LoVo (cell line): ENCODE measurements at places on chromosomes 2 and 18.

- DNase-seq: no peak
These were observed 46.1 kb downstream of the NCKAP5 start for GRCh38 chr2:133522204-133522603.

GRCh38 chr2:147331790-147332419 is 512.9 kb upstream of the ACVR2A start:
- DNase-seq: no peak

- no peak for DNase-seq
These were observed 196.4 kb downstream of the HRH4 start for GRCh38 chr18:24656551-24657443.

- DNase-seq: no peak
These were observed 328.1 kb downstream of the EXOC6B start for GRCh38 chr2:72497763-72498162.

- DNase-seq: peak; percentile 15
These were observed 5.6 kb downstream of the RPL31 start for GRCh38 chr2:101007415-101008345.

- no peak for DNase-seq
These were observed 78.3 kb downstream of the CMPK2 start for GRCh38 chr2:6787376-6787775.

DNA sequence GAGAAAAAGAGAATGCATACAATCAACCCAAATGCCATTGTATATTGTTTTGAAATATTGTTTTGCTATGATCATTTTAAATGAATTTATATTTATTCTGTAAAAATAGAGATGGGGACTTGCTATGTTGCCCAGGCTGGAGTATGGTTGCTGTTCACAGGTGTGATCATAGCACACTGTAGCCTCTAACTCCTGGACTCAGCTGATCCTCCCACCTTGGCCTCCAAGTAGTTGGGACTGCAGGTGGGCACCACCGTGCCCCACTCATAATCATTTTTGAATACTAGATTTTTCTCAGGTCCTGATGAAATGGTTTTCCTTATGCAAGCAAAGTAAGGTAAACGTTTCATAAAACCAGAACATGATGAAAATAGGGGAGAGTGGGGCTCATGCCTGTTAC is 46.3 kb downstream of the TMEM17 start:
- no peak for DNase-seq

DNA sequence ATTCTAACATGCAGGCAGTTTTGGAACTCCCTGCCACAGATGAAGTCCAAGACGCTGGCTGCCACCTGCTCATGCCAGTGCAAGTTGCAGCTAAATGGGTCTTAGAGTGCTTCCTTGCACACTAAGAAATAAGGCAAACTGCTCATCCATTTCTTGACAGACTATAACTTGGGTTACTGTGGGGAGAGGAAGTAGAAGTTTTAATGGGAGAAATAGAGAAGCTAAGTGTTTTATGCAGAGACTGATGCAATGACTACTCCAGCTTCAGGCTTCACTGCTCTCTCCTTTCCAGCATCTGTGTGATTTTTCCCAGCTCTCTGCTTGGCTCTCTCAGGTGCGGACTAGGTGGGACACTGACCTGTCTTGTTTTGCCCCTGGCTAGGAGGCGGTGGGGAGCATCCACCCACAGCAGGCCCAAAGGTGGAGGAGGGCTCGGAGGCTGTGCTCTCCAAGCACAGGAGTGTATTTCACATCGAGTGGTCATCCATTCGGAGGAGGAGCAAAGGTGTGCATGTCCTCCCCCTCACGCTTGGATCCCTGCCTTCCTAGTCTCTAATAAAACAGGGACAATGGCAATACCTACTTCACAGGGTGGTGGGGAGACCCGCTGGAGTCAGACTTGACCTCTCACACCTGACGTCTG is 48.2 kb downstream of the SLC14A2 start:
- DNase-seq: no peak

- DNase-seq: no peak
These were observed 217.2 kb downstream of the NR4A2 start for GRCh38 chr2:156115338-156115737.

DNA sequence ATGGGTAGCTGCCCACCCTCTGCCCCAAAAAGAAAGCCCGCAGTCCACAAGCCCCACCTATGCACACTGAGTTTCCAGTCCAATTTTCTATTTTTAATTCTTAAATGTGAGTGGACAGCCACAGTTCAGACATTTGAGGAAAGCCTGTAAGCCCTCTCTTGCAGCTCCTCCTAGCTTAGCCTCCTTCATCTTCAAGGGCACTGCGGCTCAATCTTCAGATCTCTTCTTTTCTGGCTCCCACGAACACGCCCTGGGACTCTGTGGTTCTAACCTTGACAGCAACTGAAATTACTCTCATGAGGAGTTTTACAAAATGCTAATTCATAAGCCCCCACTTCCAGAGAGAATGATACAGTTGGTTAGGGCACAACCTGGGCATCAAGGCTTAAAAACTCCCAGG is 144.0 kb downstream of the MSH2 start:
- DNase-seq: no peak

DNA sequence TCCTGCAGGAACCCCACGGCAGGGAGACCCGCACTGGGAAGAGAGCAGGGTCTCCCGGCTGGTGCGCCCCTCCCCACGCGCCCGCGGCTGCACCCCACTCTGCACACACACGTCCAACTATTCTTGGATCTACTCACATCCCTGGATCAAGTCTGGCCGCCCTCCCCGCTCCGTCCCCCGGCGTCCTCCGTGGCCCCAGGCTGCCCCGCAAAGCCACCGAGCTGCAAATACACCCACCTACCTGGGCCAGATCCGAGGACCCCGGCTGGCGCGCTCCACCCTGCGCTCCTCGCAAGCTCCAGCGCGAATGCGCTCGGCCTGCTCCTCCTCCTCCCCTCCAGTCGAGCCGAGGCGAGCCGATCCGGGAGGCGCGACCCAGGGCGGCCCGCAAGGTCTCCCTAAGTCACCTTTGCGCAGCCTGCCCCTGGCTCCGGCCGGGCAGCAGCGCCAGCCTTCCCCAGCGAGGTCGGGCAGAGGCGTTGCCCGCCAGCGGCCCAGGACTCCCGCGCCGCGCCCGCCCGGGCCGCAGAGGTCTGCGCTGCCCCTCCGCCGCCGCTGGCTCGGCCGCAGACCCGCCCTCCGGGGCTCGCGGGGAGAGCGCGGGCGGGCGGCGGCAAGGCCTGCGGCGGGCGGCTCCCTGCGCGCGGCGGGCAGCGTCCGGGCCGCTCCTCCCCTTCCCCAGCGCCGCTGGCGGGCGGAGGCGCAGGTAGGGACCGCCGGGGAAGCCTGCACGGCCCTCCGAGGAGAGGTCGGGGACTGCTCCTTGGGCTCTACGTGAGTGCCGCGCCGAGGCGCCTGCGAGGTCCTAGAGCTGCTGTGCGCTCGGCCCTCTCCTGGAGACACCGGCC is 126.0 kb downstream of the OSBPL1A start:
- DNase-seq: peak; percentile 77

DNA sequence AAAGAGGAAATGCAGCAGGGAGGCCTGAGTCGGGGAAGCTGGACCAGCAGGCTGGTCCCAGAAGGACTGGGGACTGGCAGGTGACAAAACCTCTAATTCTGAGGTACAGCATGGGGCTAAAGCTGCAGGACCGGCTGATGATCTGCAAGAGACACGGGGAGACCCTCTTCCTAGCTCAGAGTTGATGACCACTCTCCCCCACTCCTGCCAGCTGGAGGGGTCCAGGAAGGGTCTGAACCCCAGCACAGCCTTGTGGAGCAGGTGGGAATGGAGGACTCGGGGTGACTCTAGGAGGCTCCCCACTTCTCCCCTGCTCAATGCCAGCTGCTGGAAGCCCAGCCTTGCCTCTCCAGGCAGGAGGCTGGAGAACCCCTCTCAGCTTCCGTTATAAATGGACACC is 67.7 kb downstream of the TWIST2 start:
- DNase-seq: no peak

- no peak for DNase-seq
These were observed 404 bp upstream of the AKAIN1 start for GRCh38 chr18:5197461-5197860.

- DNase-seq: no peak
These were observed 26.0 kb upstream of the ARHGAP25 start for GRCh38 chr2:68708629-68709028.

DNA sequence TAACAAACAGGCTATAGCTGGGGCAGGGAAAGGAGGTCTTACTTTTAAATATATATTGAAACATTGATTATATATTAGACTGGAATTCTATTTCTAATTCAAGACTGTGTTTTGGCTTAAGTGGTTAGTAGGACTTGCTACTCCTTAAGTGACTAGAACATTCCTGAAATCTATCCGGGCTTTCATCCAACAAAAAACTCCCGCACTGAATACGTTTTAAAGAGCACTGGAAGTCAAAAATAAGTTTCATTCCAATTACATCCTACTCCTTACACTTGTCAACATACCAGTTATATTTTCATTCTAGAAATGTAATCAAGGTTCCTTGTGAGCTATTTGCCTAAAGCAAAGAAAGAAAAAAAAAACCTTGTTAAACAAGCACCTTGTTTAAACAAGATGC is 204.6 kb downstream of the SP3 start:
- no peak for DNase-seq

GRCh38 chr2:102848366-102848839 is 86.6 kb downstream of the TMEM182 start:
- peak; percentile 42 for DNase-seq
